Chondrocyte (in vitro differentiated cells): ENCODE measurements at places on chromosomes 2 and 18. TPM values are rescaled to one million over a fixed set of nuclear protein-coding genes. Genes with fewer than 3 reads are reported as not detected.

DNA sequence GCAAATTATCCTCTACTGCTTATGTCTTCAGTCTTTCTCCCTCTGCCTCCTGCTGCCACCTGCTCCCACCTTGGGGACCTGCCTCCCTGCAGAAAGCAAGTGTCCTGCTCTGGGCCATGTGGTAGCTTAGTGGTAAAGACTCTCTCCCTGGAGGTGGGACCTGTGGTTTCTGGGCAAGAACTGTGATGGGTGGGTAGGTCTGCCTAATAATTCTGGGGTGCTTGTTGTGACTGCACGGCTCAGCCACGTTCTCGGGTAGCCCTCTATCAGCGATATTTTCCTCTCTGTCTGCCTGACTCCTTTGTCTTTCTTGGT, 16.4 kb upstream of the CD28 start:
- no peak overlapping the region for H3K4me3 ChIP-seq
- no peak overlapping the region for H3K27ac ChIP-seq
- H3K36me3 ChIP-seq, result no peaks in the 10 kb centered on the region
- no peaks in the 10 kb centered on the region for H3K27me3 ChIP-seq
- peaks cover 85% of the 10 kb centered on the region for H3K4me1 ChIP-seq

The ZSWIM2 gene
- not detected in 3 replicates for total RNA-seq

DNA sequence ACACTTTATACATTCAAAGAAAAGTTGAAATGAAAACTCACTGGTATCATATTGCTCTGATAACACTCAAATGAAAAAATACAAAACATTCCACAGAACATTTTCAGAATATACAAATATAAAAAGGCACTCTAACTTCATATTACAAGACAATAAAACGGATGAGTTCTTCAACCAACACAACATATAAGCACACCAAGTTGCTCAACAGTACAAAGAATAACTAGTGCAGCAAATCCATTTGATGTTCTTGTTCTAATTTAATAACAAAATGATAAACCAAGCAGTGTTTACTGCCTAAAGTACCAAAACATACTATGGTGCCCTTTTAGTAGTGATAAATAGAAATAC, 60.8 kb upstream of the PGAP1 start:
- H3K27ac ChIP-seq, result peak overlapping the region; percentile 96
- no peak for DNase-seq
- no peak overlapping the region for H3K4me3 ChIP-seq

GRCh38 chr2:18309188-18309587, 251.3 kb downstream of the RDH14 start:
- DNase-seq, result no peak
- H3K27ac ChIP-seq, result no peak overlapping the region
- no peaks in the 10 kb centered on the region for H3K36me3 ChIP-seq
- no peak overlapping the region for H3K4me3 ChIP-seq
- peaks cover 3% of the 10 kb centered on the region for H3K4me1 ChIP-seq

The NT5DC4 gene
- not detected in 3 replicates for total RNA-seq

GRCh38 chr2:38682008-38682575, 16.2 kb downstream of the GALM start:
- no peaks in the 10 kb centered on the region for H3K27me3 ChIP-seq
- peaks cover 12% of the 10 kb centered on the region for H3K36me3 ChIP-seq
- no peak overlapping the region for H3K27ac ChIP-seq
- DNase-seq, result no peak
- H3K4me3 ChIP-seq, result no peak overlapping the region

GRCh38 chr2:218709908-218710307, 727 bp upstream of the TTLL4 start:
- no peak overlapping the region for H3K4me3 ChIP-seq
- H3K4me1 ChIP-seq, result peaks cover 10% of the 10 kb centered on the region
- no peak overlapping the region for H3K27ac ChIP-seq
- no peaks in the 10 kb centered on the region for H3K27me3 ChIP-seq

DNA sequence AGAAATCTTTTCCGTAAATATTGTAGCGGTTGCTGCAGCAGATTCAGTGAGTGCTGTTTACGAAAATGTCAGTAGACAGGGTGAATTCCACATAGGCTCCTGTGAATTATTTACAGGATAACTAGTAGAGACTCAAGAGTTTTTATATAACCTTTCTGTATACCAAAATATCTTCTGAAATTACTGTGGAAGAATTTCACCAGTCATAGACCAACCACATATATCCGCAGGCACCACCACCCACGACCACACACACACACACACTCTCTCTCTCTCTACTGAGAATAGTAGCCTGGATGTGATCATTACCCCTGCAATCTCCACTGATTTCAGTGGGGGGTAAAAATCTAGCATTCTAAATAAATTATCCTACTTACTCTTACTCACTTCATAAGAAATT, 341.8 kb downstream of the RBM43 start:
- no peak for DNase-seq
- H3K4me3 ChIP-seq, result no peak overlapping the region
- no peak overlapping the region for H3K27ac ChIP-seq
- H3K4me1 ChIP-seq, result peaks cover 13% of the 10 kb centered on the region
- no peaks in the 10 kb centered on the region for H3K36me3 ChIP-seq

The HOXD13 gene
- total RNA-seq, result not detected in 3 replicates

The FAM161A gene
- 2.9 to 3.6 TPM (median 3.5 TPM) in 3 replicates for total RNA-seq

The MOGAT1 gene
- not detected in 3 replicates for total RNA-seq

GRCh38 chr2:78707776-78708386, 317.6 kb upstream of the REG3G start:
- H3K4me1 ChIP-seq, result no peaks in the 10 kb centered on the region
- no peaks in the 10 kb centered on the region for H3K36me3 ChIP-seq
- H3K27ac ChIP-seq, result no peak overlapping the region
